Neural crest cell (in vitro differentiated cells): ENCODE measurements at places on chromosomes 3 and 15.

DNA sequence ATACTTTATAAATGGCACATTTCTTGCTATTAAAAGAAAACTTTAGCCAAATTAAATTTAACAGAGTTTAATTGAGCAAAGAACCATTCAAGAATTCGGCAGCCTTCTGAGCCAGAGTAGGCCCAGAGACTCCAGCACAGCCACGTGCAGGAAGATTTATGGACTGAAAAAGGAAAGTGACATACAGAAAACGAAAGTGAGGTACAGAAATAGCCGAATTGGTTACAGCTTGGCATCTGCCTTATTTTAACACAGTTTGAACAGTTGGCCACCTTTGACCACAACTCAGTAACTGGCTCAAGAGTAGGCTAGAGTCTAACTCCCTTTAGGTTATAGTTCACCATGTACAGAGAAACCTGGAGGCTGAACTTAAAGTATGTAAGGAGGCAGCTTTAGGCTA is 17.6 kb downstream of the CFAP44 start:
- DNase-seq = no peak

- DNase-seq = no peak
Observed at GRCh38 chr15:58258501-58259292, 120.5 kb downstream of the AQP9 start.

- DNase-seq = no peak
Observed at GRCh38 chr15:29596266-29596665, 226.0 kb downstream of the TJP1 start.

DNA sequence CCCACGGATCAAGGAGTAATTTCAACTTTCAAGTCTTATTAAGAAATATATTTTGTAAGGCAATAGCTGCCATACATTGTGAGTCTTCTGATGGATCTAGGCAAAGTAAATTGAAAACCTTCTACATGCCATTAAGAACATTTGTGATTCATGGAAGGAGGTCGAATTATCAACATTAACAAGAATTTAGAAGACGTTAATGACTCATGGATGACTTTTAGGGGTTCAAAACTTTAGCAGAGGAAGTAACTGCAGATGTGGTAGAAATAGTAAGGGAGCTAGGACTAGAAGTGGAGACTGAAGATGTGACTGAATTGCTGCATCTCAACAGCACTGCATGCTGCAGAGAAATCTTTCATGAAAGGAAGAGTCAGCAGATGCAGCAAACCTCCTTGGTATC is 48.1 kb upstream of the DCUN1D1 start:
- no peak for DNase-seq

- DNase-seq = no peak
Observed at GRCh38 chr3:177615015-177615414, 417.7 kb upstream of the TBL1XR1 start.

DNA sequence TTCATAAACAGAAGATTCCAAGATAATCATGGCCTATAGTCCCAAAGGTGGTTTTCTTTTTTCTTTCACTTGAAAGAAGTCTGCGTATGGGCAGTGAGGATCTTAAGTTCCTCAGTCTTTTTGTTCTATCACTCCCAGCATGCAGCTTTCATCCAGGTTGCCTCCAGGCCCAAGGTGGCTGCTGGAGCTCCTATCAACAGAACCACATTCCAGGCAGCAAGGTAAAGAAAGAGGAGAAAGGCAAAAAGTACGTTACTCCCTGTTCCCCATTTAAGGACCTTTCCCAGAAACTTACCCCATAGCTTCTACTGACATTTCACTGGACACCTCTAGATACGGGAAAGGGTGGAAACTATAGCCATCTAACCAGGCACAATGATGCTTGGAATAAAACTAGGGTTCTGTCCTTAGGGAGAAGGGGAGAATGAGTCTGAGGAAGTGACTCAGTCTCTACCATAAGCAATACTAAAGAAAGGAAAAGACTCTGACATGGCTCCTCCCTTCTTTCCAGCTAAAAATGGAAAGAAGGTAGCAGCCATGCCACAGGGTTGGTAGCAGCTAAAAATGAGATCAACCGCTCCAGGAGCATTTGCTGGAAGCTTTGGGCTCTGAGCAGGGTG is 313.9 kb upstream of the NR2E3 start:
- DNase-seq = no peak

DNA sequence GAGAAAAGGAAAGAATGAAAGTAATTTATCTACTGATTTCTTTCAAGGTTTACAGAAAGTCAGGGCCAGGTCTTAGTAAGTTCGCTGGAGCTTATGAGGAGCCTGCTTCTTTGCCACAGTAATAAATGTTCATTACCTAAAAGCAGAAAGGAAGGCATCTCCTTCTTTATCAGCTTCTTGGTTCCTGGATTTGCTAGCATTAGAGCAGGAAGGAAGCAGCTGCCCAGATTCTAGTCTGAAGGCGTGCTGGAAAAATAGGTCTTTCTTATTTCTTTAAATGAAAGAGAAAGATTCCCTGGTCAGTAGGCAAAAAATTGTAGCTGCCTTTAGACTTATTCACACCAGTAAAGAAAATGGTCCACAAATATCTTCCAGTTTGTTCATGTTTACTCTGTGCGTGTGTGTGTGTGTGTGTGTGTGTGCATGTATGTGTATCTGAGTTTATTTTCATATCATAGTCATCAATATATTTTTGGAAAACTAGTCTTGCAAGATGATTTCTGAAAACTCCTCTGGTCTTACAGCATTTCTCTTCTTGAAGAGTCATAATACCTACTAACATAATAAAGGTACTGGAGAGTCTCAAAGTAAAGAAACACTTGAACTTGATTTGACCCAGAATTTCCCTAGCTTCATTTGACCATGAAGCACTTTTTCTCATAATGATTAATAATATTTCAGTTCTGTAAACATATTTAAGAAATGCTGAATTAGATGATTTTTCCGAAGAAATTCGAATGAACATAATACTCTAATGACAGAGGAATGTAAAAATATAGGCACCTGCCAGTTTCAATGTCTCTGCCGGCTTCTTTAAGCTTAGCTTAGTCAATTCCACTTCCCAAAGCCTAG is 255.3 kb upstream of the ZPLD1 start:
- DNase-seq = no peak

GRCh38 chr3:157861076-157861765 is 245.0 kb downstream of the SHOX2 start:
- no peak for DNase-seq

- DNase-seq = no peak
Observed at GRCh38 chr3:172213904-172214303, 174.5 kb downstream of the FNDC3B start.

GRCh38 chr15:38048001-38048455 is 113.6 kb downstream of the TMCO5A start:
- DNase-seq = no peak

GRCh38 chr3:134001251-134001650 is 28.5 kb downstream of the SLCO2A1 start:
- no peak for DNase-seq

GRCh38 chr3:14509796-14510100 is 30.4 kb downstream of the GRIP2 start:
- no peak for DNase-seq

GRCh38 chr15:83398626-83399025 is 48.5 kb upstream of the SH3GL3 start:
- DNase-seq = no peak

GRCh38 chr3:63228087-63228486 is 50.0 kb upstream of the SYNPR start:
- DNase-seq = no peak

- no peak for DNase-seq
Observed at GRCh38 chr3:114557791-114558190, 264.0 kb downstream of the TIGIT start.

- no peak for DNase-seq
Observed at GRCh38 chr15:48031466-48031865, 89.3 kb upstream of the SLC24A5 start.

GRCh38 chr3:119981386-119981785 is 112.9 kb downstream of the GSK3B start:
- no peak for DNase-seq

DNA sequence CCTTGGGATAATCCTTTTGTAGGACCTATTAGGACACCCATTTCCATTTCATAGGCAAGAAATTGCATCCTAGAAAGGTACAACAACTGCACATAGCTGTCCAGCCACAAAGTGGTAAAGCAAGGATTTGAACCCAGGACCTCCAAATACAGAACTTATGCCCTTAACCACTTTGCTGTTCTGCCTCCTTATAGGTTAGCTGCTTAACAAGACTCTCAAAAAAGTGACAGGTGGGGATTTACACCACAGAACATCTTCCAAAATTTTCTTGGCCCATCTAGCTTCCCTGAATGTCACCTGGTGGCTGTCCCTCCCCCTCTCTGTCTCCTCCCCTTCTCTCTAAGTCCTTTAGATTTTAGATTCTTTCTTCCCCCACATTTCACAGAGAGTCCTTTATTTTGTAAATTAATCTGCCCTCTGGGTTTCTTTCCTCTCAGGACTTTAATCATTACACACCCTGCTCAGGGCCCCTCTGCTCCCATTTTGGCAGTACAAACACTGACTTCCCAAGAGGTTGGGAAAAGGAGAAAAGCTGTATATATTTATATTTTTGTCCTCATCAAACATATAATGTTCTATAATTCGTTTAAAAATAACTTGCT is 120.6 kb downstream of the CPNE4 start:
- DNase-seq = no peak

GRCh38 chr15:88043396-88043795 is 213.1 kb downstream of the NTRK3 start:
- DNase-seq = no peak

- DNase-seq = no peak
Observed at GRCh38 chr3:189622629-189623028, 8.6 kb upstream of the TP63 start.

DNA sequence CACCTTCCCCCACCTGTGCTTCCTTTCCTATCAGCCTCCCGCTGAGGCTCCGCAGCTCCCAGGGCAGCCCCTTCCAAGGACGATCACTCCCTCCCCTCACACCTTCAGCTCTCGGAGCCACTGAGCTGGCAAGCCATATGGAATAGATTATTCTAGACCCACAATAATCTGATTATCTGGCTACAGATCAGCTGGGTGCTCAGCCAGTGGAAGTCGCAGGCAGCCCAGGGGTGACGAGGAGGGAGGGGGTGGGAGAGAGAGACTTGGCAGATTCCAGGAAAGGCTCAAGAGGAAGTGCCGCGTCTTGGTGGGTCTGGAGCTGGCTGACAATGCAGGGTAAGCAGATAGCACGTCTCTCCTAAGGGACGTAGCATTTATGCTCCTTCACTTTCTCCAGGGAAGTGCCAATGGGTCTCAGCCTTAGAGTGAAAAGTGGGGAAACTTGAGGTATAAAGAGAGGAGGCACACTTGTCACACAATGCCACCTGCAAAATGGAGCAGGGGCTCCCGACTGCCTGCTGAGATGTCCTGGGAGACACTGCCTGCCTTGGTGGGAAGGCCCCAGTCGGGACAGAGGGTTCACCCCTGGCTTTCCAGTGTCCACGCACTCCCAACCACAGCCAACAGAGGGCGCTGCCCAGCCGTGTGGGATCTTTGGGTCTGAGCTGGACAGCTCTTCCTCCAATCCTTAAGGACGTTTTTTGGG is 9.4 kb upstream of the MESP1 start:
- peak; percentile 91 for DNase-seq

- no peak for DNase-seq
Observed at GRCh38 chr3:134126153-134126552, 96.4 kb upstream of the SLCO2A1 start.

DNA sequence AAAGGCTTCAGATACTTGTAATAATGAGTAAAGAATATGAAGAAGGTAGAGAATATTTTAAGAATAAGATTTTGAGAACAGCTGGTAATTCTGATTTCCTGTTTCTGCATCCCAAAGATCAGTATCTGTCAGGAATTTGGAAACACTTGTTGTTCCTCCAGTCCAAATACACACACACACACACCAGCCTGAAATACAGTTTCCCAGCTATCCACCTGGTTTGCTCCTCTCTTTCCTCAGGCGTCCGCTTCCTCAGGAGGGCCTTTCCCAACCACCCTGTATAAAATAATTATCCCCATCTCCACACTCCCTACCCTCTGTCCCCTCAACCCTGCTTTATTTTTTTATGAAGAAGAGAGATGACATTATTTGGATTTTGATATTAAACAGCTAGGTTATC is 2.0 kb upstream of the FSIP1 start:
- no peak for DNase-seq

DNA sequence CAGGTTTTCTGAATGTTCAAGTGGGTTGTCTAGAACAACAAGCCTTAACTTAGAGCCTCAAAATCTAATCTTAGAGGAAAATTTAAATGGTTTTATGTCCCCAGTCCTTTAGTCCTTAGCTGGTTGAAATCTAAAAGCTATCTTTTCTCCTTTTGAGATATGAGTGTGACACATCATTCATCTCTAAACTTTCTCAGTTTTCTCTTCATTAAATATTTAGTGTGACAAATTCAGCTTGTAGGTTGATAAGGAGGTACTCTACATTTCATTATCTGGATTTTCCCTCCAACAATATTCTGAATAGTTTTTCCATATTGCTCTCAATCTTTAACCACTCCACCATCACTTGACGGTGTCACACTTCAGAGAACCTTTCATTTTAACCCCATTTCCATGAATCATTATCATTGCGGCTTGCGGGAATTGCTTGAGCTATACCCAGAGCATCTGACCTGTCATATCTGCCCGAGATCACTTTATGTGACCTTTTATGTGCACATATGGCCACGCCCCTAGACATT is 16.1 kb upstream of the ATP8B4 start:
- DNase-seq = no peak

DNA sequence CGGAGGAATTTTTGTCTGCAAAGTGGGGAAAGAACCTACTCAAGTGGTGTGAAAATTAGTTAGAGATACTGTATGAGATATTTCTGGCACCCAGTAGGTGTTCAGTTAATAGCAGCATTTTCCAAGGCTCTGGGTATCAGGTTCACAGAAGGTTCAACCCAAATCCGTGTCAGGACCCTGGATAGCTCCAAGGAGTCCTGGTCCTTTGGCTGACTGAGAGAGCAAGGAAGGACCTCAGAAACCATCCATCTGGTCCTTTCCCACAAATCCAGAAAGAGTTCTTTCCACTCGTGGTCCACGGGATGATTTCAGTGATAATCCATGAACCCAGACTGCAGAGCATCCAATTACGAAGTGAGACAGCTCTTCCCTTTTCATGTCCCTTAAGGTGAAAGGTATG is 51.4 kb downstream of the SLC6A11 start:
- DNase-seq = peak; percentile 46

DNA sequence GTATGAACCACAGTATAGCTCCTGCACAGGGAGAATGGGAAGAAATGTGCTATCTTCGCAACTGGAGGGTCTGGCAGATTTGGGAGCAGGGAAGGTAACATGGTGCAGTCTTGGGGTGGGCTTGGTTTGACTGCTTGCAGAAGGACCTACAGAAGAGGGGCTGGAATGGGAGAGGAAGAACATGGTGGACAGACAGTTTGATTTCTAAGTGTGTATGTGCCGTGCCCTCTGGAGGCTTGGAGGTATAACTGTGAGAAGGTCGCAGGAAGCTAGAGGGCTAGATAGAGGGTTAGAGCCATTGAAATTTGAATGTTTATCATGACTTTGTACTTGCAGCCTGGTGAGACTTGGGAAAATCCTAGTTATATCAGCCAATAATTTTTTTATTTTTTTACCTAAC is 169.2 kb downstream of the SQOR start:
- DNase-seq = no peak
